ENCODE measurements at places on chromosomes 2 and 18.

DNA sequence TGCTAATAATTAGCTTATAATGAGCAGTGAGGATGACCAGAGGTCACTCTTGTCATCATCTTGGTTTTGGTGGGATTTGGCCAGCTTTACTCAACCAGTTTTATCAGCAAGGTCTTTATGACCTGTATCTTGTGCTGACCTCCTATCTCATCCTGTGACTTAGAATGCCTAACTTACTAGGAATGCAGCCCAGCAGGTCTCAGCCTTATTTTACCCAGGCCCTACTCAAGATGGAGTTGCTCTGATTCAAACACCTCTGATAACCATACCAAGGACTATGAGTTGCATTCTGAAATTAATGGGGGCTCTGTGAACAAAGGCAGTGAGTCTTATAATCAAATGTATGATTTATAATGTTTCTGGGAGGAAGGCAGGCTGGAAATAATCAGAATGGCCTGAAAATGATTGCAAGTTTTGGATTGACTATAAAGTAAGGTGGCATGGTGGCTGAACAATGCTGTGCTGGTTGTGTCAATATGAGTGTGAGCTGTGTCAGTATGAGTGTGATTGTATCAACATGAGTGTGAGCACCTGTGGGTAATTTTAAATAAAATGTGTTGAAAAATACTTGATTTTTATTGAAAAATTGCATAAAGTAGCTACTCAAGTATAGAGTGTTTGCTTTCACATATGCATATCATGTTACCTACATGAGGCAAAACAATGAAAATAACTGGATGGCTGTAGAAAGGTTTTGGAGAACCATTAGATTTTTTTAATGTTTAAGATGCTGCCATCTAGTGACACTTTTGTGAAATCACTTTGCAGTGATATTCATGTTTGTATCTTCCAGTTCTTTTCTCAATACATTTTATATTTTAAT, 103.0 kb downstream of the KYNU start:
- peak; percentile 54 for DNase-seq

- no peak for DNase-seq
These were observed 348.1 kb downstream of the TGIF1 start for GRCh38 chr18:3798032-3798431.

GRCh38 chr2:84493514-84493913, 22.8 kb upstream of the DNAH6 start:
- DNase-seq, result no peak

- DNase-seq, result no peak
These were observed 4.3 kb upstream of the GALNT1 start for GRCh38 chr18:35577045-35577848.

DNA sequence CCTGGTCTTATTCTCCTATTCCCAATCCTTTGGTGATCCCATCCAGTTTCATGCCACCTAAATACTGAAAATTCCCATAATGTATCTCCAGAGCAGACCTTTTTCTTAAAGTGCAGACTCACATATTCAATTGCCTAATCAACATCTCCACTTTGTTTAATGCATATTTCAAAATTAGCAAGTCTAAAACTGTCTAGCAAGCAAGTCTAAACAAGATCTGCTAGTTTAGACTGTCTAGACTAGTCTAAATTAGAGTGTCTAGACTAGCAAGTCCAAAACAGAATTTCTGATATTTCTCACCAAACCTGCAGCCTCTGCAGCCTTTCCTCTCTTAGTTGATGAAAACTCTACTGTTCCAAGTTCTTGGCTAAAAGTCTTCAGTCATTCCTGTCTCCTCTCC, 44.6 kb downstream of the THUMPD2 start:
- no peak for DNase-seq

DNA sequence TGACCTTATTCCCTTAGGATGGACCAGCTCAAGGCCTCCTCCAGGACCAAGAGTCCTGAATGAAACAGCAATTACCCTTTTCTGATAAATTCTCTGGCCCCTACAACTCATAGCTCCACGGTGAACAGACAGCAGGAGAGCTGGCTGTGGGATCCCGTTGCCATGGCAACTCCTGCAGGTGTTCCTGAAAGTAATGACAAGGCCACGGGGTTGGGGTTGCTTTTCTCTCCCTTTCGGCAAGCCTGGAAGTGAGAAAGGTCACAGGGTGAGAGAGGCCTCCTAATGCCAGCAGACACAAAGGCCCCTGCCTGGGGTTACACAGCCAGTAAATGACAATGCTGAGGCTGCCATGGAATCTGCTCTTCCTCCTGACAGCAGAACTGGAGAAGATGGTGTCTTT, 403.0 kb downstream of the NBAS start:
- DNase-seq, result no peak

DNA sequence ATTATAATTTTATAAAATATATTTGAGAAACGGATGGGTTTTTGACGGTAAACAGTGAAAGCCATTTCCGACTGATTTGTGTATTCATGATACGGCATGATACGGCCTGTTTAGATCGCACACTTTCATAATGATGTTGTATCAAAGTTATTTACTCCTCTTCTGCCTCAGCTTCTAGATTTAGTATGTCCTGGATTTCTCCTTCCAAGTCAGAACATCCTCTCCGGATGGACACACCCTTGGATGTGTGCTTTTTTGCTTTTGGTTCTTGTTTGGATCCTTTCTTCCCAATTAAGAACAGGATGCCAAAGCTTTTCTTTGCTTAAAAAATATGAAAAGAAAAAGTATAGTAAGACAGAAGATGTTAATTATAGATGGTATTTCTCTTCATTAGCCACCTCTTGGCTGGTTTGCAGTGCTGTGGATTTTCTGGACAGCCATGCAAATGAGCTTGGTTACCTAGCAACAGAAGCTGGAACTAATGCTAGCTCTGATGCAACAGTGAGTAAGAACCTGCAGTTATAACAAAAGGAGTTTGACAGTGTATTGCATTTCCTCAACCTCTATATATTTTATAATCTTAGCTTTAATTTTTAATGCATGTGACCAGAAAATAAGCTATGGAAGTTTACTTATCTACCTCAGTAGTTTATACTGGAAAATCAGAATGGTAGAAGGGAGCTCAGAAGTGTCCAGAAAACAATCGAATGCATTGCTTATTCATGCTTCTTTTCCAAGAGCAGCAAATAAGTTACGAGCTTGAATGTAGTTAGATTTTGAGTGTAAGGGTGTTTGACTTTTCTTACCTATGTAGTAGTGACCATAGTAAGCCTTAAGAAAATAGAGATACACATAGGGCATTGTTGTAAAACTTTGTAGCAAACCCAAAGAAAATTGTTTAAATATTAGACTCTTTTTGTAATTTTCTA, 27.9 kb downstream of the RMND5A start:
- peak; percentile 32 for DNase-seq

GRCh38 chr18:23324056-23324811, 128.9 kb upstream of the RIOK3 start:
- DNase-seq, result no peak

GRCh38 chr18:55396979-55397378, 191.0 kb downstream of the TCF4 start:
- no peak for DNase-seq

GRCh38 chr2:126616606-126617069, 39.3 kb upstream of the GYPC start:
- no peak for DNase-seq

DNA sequence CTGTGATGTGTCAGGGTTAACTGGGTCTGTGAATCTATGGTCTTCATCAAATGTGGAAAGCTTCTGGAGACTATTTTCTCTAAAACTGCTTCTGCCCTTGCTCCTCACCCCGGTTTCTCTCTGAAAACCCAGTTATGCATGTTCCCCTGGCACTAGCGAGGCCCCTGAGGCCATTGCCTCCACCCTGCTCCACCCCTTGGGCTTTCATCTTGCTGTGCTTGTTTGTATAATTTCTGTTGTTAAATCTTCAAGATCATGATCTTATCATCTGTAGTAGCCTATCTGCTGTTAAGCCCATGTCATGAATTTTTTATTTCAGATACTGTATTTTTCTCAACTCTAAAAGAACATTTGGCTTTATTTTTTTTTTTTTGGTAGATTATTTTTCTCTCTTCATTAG, 14.9 kb upstream of the ANO7 start:
- no peak for DNase-seq

- no peak for DNase-seq
These were observed 150.4 kb downstream of the NR4A2 start for GRCh38 chr2:156182132-156182531.

DNA sequence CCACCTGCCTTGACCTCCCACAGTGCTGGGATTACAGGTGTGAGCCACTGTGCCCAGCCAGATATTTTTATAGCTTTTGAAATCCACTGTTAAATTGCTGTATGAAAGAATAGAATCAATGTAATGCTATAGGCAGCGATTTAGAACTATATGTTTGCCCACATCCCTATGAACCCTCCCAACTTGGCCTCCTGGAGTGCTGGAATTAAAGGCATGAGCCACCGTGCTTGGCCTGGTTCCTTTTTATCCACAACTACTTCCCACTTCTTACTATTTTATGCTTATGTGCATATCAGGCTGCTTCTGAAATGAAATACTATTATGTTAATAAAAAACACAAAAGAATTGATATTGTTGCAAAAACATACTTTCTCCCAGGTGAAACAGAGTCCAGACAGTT, 11.6 kb upstream of the PTPN2 start:
- DNase-seq, result no peak

DNA sequence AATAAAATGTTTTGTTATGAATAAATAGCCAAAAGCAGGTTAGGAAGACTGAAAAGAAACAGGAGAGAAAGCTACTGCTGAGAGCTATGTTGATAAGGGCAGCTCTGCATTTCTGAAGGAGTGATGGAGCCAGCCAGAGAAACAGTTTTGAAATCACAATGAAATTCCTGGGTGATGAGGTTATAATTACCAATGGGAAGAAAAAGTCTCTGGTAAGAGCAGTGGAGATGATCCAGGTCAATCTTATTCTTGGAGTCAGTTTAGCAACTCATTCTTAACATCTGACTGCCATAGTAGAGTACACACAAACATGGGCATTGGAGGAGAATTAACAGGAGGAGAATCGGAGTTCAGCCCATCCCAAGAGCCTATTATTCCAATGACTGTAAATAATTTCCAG, 2.4 kb downstream of the ALKAL2 start:
- DNase-seq, result no peak

DNA sequence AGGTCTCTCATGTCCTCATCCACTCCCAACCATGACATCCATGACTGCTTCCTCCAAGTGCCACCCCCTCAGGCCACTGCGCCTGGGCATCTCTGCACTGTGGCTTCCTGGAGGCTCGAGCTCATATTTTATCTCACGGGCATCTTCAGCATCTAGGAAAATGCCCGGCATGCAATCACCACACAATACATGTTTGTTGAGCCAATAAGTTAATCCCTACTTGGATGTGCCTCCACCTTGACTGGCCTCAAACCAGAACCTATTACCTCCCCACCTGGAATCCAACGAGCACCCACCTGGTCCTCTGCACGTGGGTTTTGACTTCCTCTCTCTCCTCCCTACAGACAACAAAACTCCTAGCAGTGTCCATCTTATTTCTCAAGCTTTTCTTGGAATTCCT, 198.9 kb upstream of the REV1 start:
- no peak for DNase-seq

DNA sequence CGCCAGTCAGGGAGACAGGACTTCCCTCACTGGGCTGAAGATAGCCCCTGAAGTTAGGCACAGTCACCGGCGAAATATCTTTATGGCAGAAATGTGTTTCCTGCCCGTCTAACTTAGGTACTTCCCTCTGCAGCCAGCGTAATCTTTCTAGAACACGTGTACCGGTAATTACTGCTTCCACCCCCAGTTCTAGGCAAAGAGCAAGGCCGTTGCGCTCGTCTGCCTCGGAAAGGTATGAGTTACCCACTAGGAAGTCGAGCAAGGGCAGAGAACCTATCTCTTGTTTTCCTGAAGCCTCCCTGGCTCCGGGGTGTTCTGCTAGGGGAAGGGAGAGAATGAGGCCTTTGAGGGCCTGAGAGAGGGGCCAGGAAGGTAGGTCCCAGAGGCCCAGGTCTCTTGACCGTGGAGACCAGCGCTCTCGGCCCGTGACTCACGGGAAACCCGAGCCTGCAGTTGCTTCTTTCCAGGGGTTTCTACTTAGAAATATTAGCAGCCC, 70.0 kb downstream of the TWSG1 start:
- DNase-seq, result peak; percentile 84

DNA sequence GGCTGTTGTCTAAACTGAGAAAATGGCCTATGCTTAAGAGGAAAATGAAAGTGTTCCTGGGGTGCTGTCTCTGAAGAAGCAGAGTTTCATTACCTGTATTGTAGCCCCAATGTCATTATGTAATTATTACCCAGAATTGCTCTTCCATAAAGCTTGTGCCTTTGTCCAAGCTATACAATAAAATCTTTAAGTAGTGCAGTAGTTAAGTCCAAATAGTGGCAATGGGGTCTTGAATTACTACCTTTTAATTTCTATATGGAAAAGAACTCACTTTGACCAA, 13.8 kb upstream of the ALLC start:
- DNase-seq, result no peak

- no peak for DNase-seq
These were observed 8.9 kb downstream of the C1QL2 start for GRCh38 chr2:119149611-119150010.

DNA sequence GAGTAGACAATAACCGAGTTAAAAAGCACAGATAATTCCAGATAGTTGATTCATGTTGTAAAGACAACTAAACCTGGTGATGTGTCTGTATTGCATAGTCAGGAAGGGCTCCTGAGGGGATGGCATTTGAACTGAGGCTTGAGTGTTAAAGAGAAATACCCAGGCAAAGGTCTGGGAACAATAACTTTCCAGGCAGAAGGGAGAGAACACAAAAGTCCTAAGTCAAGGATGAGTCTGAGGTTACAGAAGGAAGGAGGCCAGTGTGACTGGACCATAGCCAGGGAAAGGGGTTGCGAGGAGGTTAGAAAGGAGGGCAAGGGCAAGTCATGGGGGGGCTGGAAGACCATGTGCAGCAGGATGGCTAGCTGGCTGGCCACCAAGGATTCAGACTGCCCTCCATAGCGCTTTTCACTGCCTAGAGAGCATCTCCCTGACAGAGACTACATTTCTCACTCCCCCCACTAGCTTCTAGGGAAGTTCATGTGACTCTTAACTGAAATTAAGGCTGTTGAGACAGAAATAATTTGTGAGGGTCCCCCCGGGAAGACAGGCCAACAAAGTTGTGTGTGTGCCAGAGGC, 135.5 kb upstream of the CREB1 start:
- no peak for DNase-seq

DNA sequence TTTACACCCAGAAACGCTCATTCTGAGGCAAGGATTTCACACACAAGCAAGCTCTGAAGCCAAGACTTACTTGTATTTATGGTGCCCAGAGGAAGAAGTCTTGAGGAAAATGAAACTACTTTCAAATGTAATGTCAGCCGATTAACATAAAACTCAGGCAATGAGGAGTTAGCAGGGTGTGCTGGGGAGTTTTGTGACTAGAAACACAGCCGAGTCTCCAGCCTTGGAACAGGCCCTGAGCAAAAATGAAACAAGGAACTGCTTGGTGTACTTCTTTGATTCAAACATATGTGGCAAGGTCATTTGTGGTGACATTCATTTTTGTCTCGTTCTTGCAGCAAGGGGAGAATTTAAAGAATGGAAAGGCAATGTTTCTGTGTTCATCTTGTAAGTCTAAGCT, 4.5 kb downstream of the DYTN start:
- no peak for DNase-seq

- no peak for DNase-seq
These were observed 220.7 kb downstream of the PRKCE start for GRCh38 chr2:45872211-45872610.

GRCh38 chr18:69725009-69725408, 222.7 kb downstream of the CD226 start:
- no peak for DNase-seq

- no peak for DNase-seq
These were observed 12.0 kb downstream of the DSG1 start for GRCh38 chr18:31329787-31330438.

- DNase-seq, result no peak
These were observed 28.1 kb downstream of the GAREM1 start for GRCh38 chr18:32442575-32442974.

GRCh38 chr2:238644095-238645081, 203.5 kb upstream of the TWIST2 start:
- no peak for DNase-seq
